Ecto neural progenitor cell (in vitro differentiated cells): ENCODE measurements at places on chromosomes 4 and X.

DNA sequence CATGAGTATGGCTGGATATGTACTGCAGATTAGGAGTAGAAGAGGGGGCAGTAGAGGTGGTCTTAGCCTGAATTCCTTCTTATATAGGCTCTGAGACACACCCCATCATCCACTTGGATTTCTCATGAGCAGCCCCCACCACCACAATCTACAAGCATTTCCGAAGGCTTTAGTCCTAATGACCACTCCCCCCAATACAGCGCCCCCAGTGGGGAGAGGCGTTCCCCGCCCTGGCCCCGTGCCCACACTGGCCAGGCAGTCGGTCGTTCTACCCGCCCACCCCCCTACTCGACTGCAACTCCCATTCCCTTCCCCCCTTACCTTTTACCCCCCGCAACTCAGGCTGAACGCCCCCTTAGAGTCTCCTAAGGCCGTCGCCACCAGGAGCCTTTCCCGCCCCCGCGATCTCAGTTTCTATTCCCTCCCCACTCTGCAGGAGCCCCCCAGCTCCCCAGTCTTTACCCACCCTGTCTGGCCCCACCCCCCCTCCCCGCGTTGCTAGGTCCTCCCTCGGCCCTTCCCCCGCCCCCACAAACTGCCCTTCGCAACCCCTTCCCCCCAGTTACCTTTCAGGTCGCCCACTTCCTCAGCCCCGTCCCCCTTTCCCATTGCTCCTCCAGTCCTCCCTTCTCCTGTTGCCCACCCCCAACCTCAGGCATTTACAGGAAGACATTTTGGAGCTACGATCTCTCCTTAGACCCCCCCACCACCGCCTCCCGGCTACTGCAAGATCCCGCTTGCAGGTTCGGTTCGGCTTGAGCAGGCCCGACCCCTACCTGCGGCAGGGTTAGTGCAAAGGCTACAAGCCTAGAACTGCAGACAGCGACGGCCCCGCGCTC, 468 bp downstream of the ZMYM3 start:
- peak; percentile 67 for DNase-seq

DNA sequence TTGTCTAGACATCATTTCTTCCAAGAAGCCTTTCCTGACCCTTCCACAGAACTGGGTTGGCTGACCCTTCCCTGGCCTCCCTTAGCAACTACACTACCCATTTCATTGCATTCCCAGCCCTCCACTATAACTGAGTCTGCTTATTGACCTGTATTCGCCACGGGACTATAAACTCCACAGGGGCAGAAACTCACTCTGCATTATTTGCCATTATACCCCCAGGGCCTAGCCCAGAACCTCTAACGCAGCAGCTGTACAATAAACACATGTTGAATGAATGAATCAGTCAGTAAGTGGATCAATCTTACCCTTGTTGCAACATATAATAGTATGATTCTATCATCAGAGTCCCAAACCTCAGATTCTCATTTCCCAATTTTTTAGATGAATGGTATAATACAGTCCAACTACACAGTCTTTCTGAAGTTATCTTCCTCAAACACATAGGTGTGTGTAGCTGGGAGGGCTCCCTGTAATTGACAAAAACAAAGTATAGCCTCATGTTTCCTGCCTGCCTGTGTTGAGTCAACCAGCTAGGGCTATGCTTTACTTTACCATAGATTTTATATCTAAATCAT, 209.3 kb downstream of the CHIC2 start:
- DNase-seq, result no peak

- DNase-seq, result no peak
Observed at GRCh38 chr4:8025668-8026067, 86.0 kb upstream of the AFAP1 start.

DNA sequence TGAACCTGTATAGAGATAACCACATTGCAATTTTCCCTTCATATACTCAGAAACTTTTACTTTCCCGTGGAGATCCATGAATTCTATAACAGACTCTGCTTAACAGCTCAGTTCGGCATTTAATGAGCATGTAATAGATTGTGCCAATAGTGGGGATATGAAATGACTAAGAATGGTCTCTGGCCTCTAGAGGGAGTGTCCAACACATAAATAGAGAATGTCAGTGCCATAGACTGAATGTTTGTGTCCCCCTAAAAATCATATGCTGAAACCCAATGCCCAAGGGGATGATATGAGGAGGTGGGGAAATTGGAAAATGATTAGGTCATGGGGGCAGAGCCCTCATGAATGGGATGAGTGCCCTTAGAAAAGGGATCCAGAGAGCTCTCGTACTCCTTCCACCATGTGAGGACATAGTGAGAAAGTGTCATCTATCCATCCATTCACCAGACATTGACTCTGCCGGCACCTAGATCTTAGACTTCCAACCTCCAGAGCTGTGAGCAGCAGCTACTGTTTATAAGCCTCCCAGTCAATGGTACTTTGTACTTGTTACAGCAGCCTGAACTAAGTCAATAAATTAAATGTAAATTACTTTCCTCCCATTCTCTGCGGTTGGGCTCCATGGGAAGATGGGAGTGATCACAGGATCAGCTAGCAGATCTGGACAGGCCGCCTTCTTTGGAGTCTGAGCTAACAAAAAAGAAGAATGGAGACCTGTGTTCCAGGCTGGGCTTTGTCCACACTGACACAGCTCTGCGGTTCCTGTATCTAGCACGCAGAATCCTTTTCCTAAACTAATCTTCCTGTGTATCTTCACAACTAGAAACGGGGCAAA, 28.1 kb upstream of the HPSE start:
- DNase-seq, result no peak

GRCh38 chr4:21649391-21650090, 299.0 kb downstream of the KCNIP4 start:
- no peak for DNase-seq

GRCh38 chr4:82599336-82599735, 37.5 kb upstream of the TMEM150C start:
- no peak for DNase-seq
